Inflammatory macrophage treated with lipopolysaccharide for 1 hour (primary cell): ENCODE measurements at places on chromosomes 6 and 20.

GRCh38 chr6:10205120-10205519 is 209.8 kb downstream of the TFAP2A start:
- no peak for DNase-seq

- DNase-seq = peak; percentile 54
Observed at GRCh38 chr6:15401769-15402250, 155.9 kb downstream of the JARID2 start.

- DNase-seq = peak; percentile 48
Observed at GRCh38 chr6:113859349-113860180, 2.4 kb downstream of the MARCKS start.

DNA sequence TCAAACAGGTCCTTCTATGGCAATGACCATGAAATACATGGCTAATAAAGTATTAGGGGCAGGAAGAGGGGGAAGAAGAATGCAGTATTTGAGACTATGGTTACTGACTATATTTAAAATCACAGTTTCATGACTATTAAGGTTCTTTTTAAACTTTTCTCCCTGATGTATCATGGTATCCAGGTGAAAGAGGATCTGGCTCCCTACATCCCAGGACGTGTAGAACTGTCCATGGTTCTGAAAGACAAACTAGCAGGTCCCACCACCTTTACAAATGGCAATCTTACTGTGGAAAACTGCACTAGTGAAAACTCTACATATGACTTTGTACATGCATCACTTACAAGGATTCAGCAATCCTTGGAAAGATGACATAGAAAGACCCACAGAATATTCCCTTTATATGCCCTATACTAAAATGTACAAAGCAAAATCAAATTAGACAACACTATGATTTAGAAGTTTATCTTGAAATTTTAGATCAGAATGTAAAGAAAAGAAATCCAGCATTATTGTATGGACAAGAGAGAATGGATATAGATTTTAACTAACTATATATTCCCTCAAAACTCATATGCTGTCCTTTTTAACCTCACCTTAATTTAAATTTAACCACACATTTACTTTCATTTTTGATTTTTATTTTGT is 33.5 kb downstream of the RPP21 start:
- no peak for DNase-seq

- no peak for DNase-seq
Observed at GRCh38 chr6:157982563-157983405, 1.1 kb downstream of the SYNJ2 start.

DNA sequence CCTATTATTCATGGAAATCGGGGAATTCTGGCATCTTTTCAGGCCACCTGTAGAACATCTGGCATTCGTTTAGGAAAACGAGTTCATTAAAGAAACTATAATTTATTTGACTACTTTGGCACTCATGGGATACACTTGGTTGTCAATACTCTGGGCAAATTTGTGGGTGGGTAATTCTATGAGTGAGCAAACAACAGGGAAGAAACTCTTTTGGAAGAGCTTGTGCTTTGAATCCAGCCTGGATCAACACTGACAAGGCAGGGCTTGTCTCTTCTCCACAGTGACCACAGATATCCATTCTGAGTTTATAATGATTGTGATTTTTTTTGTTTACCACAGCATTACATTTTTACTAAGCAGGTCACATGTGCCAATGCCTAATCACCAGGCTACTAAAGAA is 394.7 kb downstream of the THBS2 start:
- DNase-seq = no peak

- DNase-seq = no peak
Observed at GRCh38 chr20:19073584-19074218, 138.7 kb upstream of the SLC24A3 start.
